Mesenteric fat pad (tissue), 1 donor: ENCODE measurements at places on chromosomes 6 and 20. TPM values are rescaled to one million over a fixed set of nuclear protein-coding genes. Genes with fewer than 3 reads are reported as not detected.

Gene PLG
- total RNA-seq: not detected

Gene TCF15
- total RNA-seq: 7.0 TPM

Gene SLC26A8
- total RNA-seq: 0.35 TPM

Gene HDDC2
- total RNA-seq: 53.9 TPM

Gene RAD21L1
- not detected for total RNA-seq

Gene PPP1R3G
- 1.3 TPM for total RNA-seq

Gene DACT2
- total RNA-seq: 0.48 TPM

Gene RIPOR2
- total RNA-seq: 28.2 TPM

Gene PRICKLE4
- 2.0 TPM for total RNA-seq

Gene ZFP57
- not detected for total RNA-seq

Gene GTF3C6
- 69.0 TPM for total RNA-seq

Gene TRDN
- 0.77 TPM for total RNA-seq

DNA sequence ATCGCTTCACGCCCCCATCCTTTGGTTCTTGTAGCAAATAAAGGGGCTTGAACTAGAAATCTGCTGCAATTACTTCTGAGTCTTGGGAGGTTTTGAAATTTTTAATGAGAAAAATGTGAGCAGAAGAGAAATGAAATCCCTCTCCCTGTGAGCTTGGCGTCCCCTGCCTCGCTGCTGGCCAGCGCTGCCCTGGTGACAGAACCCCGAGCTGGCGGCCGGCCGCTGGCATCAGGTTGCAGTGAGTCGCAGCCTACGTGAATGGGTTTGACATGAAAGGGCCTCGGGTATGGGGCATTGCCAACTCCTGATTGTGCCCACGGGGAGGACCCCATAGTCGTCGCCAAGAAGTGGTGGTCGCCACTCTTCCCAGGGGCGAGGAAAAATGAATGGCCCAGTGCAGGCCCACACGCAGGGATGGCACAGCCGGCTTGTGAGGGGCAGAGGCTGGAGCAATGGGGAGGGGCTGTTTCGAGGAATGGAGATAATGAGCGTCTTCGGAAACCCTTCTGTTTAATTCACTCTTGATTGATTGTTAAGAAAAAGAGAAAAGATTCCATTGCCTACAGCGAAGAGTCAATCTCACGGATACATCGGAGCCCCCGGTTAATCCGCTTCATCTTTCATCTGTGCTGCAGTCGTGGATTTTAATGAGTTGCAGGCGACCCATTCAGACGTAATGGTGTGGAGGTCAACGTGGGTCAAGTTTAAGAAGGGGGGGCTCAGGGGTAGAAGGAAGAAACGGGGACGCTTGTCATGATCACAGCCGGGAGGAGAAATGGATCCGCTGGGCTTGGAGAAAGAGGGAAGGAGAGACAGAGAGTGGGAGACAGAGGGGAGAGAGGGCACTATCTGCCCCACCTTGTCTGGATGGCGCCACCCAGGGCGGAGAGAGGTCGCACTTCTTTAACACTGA lies 380.1 kb downstream of the THBS2 start:
- no peak for DNase-seq

DNA sequence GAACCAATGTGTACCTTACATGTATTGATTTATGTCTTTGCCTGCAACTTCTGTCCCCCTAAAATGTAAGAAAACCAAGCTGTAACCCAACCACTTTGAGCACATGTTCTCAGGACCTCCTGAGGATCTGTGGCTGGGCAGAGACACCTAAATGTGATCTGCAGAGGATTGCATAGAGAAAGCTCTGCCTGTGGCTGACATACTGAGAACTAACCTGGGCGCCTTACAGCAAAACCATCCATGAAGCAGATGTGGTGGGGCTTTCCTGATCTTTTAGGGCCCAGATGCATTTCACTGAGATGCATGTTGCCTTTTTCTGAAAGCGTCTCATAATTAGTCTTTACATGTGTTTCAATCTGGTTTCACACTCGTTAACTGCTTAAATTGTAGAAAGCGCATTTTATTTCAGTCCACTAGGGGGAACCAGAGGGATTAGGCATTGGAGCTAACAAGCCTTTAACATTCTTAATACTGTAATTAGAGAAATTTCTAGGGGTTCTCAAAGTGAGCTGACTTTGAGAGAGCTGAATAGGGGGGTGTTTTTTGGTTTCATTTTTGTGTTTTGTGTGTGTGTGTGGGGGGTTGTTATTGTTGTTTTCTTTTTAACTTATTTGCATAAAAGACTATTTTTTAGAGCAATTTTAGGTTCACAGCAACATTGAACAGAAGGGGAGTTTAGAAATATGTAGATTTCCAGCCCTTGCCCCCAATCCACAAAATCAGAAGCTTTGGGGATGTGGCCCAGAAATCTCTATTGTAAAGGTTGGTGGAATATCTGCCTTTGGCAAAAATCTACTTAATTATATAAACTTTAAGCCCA lies 50.9 kb upstream of the FAM184A start:
- no peak for DNase-seq

DNA sequence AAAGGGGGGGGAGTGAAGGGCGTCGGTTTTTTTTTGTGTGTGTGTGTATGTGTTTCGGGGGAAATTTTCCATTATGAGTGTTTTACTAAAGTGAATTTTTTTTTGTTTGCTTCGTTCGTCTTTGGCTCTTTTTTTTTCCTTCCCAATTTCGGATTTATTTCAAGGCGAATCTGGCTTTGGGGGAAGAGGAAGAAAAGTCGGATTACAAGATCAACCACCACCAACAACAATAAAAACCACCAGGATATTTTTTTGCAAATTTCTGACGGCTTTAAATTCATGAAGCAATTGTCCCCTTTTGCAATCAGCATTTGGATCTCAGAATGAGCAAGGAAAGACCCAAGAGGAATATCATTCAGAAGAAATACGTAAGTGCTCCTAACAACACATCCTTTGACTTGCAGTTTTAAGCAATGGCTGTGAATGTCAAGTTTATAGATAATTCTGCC lies 372 bp downstream of the JARID2 start:
- DNase-seq: no peak

DNA sequence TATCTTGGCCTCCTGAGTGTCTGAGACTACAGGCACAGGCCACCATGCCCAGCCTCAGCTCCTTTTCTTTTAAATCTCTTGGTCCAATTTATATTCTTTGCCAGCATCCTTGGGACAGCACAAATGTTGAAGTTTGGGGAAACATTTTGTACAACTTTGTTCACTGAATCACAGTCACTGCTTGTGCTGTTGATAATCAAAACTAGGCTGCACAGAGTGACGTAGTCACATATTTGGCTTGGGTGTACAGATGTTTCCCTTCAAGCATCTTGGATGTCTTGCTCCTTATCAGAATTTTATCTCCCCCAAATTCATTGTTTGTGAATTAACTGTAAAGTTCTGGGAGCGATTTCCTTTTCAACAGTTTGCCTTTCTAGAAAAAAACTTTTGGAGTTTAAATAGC lies 17.9 kb downstream of the CARMIL1 start:
- DNase-seq: no peak

GRCh38 chr6:35487658-35488516 lies 9.0 kb downstream of the TEAD3 start:
- no peak for DNase-seq

DNA sequence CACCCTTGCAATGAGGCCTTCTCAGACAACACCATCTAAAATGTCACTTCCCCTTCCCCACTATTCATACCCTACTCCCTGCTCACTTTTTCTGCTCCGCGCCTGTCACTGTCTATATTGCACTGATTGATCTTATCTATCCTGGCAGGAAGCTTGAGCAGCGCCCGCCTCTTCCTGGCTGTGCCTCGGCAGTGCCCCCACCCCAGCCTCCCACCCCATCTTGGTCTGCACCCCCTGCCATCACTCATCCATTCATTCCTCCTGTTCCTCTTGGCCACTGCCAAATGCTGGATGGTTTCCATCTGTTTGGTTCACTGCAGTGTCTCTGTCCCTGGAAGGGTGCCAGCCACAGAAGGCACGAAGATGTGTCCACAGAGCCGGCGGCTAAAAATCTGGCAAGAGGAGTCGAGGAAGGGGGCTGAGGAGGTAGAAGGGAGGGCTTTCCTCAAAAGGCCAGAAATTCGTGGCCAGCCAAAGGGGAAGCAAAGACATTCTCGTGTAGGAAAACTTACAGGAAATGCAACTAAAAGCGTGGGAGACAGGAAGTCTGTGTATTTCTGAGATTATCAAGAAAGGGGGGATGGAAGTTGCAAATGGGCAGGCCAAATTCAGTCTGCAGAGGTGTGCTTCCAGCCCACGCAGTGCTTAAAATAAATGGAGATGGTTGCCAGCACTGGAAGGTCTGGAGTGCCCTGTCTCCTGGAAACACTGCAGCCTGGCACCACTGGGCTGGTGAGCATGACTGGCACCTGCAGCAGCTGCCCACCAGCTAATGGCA lies 27.6 kb downstream of the SYNJ2 start:
- no peak for DNase-seq

DNA sequence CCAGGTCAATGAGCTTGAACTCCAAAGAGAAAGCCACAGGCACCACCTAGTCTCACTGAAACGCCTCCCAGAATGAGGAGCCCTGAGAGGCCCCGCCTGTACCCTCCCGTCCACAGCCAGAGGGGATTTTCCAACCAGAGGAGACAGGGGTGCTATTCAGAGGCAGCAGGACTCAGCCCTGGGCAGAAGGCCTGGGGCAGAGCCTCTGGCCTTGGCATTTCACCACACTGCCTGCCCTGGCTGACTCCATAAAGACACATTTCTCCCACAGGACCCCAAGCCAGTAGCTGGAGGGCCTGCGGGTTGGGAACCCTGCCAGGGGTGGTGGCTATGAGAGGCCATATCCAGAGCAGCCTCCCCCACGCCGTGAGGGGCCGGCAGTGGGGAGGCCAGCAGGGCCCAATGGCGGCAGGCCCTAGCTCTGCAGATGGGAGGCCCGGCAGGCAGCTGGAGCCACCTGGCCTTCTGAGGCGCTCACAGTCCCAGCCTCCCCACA lies 159.3 kb downstream of the PREX1 start:
- no peak for DNase-seq

GRCh38 chr20:45300961-45301360 lies 5.7 kb upstream of the RBPJL start:
- no peak for DNase-seq

GRCh38 chr20:59835448-59836395 lies 97.7 kb downstream of the SYCP2 start:
- peak; percentile 72 for DNase-seq

DNA sequence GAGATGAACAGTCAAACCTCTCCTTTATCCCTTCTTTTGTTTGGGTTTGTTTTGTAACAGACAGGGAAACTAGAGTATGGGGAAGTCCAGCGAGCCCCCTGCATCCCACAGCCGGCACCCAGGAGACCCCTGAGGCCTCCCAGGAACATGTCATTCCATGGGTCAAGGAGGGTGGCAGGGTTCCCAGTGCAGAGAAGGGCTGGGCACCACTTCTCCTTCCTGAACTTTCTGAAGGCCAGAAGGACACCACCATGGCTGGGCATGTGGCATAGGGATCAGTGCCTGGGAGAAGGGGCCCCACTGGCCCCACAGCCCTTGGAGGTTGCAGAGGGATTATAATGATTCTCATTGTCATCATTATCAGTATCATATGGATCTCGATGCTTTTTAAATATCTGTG lies 13.9 kb upstream of the CST7 start:
- no peak for DNase-seq

DNA sequence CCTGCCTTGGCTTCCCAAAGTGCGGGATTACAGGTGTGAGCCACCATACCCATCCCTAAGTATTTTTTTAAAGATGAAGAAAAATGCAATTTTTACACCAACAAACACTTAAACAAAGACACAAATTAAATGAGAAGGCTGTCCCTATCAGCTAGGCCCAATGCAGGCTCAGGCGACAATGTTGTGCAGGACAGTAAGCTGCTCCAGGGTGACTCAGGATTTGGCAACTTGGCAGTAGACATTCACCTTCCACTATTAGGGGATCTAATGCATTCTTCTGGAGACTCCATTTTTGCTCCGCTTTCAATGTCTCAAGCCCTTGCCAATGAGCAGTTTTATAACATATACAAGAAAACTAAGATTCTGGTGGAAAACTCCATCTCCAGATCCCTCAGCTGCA lies 19.7 kb downstream of the NDRG3 start:
- DNase-seq: no peak

DNA sequence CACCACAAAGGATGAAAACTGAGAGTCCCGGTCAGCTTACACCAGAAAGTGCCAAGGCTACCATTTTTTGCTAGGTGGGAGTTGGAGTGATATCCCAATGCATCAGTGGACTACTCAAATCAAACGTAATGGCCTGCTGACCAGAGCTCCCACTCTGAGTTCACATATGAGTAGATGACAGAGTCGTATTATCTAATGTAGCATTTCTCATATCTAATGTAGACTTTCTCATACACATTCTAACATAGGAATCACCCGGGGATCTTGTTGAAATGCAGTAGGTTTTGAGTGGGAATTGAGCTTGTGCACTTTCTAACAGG lies 38.4 kb upstream of the FUCA2 start:
- no peak for DNase-seq

GRCh38 chr20:32465092-32465900 lies 107.2 kb downstream of the ASXL1 start:
- no peak for DNase-seq

GRCh38 chr20:24812373-24812772 lies 136.7 kb upstream of the CST7 start:
- no peak for DNase-seq

DNA sequence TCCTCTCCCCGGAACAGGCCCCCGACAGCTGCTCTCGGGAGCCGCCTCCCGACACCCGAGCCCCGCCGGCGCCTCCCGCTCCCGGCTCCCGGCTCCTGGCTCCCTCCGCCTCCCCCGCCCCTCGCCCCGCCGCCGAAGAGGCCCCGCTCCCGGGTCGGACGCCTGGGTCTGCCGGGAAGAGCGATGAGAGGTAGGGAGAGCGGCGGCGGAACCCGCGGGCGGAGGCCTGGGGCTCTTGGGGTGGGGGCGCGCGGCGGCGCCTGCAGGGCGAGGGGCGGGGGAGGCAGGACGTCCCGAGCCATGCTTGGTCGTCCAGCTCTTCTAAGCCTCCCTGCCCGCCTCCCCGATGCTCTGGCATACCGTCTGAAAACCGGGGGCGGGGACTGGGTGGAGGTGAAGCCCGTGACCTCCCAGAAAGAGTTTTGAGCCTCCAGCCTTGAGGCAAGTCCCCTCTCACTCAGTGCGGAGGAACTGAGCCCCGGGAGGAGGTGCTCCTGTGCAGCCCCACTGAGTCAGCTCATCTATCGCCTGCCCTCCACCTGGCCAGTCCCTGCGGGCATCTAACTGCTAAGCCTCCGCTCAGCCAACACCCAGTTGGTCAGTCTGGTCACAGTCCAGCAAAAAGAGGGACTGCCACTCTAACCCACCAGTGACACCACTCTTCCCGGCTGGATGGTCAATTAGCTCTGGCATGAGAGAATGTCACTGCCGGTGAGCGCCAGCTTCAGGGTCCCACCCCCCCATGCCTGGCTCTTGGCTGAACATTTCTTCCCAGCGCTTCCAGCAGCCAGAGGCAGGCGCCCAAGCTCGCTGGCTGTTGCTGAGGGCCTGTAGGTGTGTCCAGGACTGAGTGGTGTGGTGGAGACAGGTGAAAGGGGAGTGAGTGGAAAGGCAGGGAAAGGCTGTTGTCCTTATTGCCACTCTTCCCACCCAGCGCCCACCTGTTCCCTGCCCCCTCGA lies 482 bp downstream of the DDR1 start:
- DNase-seq: peak; percentile 88

GRCh38 chr6:22057962-22058361 lies 238.9 kb downstream of the PRL start:
- DNase-seq: no peak

- no peak for DNase-seq
These were observed 1310.0 kb upstream of the EYS start for GRCh38 chr6:67016921-67017460.

- peak; percentile 87 for DNase-seq
These were observed 1.4 kb downstream of the MAPK13 start for GRCh38 chr6:36131511-36132245.
